Right atrium auricular region (tissue), 2 donors: ENCODE measurements at places on chromosomes 11 and 22. TPM values are rescaled to one million over a fixed set of nuclear protein-coding genes. Genes with fewer than 3 reads are reported as not detected.

DNA sequence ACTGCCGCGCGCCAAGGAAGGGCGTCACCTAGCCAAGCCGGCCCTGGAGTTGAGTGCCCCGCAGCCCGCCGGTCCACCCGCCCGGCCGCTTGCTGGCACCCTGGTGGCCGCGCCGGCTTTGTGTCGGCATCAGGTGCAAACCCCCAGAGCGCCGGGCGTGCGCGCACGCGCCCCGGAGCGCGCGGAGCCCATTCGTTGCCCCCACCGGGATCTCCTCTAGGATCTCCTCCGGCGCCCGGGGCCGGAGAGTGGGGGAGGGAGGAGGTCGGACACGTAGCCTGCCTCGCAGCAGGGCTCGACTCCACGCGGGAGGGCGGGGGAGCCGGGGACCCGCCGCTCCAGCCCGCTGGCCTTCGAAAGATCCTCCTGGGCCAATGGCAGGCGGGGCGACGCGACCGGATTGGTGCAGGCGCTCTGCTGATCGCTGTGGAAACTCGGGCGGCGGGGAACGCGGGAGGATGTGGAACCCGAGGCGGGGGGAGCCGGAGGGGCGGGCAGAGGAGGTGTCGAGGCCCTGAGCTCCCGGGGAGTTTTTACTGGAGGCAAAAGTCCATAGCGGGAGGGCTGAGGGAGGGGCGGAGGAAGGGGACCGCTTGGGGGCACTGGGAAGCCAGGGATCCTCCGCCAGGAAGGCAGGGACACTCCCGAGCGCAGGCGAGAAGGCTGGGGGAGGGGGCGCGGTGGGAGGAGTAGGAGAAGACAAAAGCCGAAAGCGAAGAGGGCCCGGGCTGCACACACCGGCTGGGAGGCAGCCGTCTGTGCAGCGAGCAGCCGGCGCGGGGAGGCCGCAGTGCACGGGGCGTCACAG lies at the start of gene FADS2:
Gene FADS2 (plus strand): TSS at position 730 of the 808 bp plus-strand sequence. CDS start 91 bp downstream, outside the sequence.
- H3K4me3 ChIP-seq = peak within 1 kb of the TSS; percentile 67
- H3K4me1 ChIP-seq = peaks cover 48% of the 10 kb centered on the region
- H3K27ac ChIP-seq = peak within 1 kb of the TSS; percentile 84

DNA sequence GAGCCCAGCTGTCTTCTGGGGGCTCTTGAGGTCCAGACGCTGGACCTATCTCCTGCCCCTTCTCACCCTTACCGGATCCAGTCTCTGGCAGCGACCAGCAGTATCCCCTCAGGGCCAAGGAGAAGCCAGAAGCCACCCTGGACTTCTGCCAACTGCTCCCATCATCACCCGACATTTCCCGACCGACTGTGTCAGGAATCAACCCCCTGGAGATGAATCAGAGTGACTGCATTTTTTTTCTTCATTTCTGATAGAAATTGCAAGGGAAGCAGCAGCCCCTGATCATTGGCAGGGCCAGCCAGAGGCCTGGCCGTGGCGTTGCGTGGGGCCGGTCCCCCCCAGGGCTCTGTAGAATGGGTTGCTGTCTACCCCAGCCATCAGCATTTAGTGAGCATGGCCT lies 5.2 kb upstream of the LIF start:
- peaks cover 4% of the 10 kb centered on the region for H3K27me3 ChIP-seq
- no peak overlapping the region for H3K27ac ChIP-seq
- no peak overlapping the region for H3K4me3 ChIP-seq
- no peaks in the 10 kb centered on the region for H3K36me3 ChIP-seq
- no peak for DNase-seq

DNA sequence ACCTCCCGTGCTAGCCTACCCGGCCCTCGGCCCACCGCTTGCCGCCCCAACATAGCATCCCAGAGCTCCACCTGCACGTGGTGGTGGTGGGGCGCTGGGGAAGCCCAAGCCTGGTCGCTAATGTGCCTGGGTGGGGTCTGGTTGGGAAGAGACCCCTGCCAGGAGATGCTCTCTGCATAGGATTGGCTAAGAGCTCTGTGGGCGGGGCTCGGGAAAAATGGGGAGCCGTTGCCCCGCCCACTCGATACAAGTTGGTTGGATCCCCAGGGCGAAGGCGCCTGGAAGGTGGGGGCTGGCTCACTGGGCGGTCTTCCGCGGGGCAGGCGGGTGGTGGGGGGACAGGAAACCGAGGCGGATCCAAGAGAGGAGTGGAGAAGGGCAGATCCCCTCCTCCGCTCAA lies 7.6 kb downstream of the LRRC10B start:
- no peak overlapping the region for H3K4me3 ChIP-seq
- no peak overlapping the region for H3K27ac ChIP-seq
- DNase-seq = no peak
- H3K36me3 ChIP-seq = no peaks in the 10 kb centered on the region
- H3K27me3 ChIP-seq = no peaks in the 10 kb centered on the region

- H3K4me1 ChIP-seq = peaks cover 4% of the 10 kb centered on the region
- DNase-seq = no peak
- H3K4me3 ChIP-seq = no peak overlapping the region
- no peaks in the 10 kb centered on the region for H3K27me3 ChIP-seq
- H3K36me3 ChIP-seq = no peaks in the 10 kb centered on the region
- no peak overlapping the region for H3K27ac ChIP-seq
Measured at GRCh38 chr22:47239474-47239860, 477.0 kb downstream of the TBC1D22A start.

Gene SLC43A3
- total RNA-seq = 31.7 TPM

Gene ADAMTS15
- total RNA-seq = 21.2 TPM
